ENCODE measurements at places on chromosomes 7 and 10.

DNA sequence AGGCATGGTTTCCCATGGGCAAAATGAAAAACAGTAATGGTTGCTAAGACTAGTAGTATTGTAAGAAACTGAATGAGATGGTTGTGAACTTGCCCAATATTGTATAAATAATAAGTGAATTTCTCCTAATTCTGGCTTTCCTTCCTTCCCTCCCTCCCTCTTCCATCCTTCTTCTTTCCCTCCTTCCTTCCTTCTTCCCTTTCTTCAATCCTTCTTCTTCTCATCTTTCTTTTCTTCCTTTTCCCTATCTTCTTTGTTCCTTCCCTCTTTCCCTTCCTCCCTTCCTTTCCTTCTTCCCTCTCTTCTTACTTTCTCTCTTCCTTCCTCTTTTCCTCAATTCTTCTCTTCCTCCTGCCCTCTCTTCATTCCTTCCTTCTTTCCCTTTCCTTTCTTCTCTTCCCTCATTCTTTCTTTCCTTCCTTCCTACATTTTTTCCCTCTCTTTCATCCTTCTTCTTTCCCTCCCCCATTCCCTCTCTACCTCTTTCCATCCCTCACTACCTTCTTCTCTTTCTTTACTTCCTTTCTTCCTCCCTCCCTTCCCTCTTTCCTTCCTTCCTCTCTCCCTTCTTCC, 4.1 kb upstream of the VWC2 start:
- DNase-seq = no peak

- no peak for DNase-seq
These were observed 37.0 kb downstream of the EPDR1 start for GRCh38 chr7:37957221-37957970.

- DNase-seq = no peak
These were observed 372.8 kb upstream of the SHH start for GRCh38 chr7:156185076-156185475.

GRCh38 chr7:139192014-139192706, 38.9 kb upstream of the UBN2 start:
- no peak for DNase-seq
